ENCODE measurements at places on chromosomes 5 and 9. TPM values are rescaled to one million over a fixed set of nuclear protein-coding genes. Genes with fewer than 3 reads are reported as not detected.

The PKN3 gene
- 3.5 TPM for total RNA-seq

The CFAP90 gene
- not detected for total RNA-seq

The FBXO38 gene
- total RNA-seq, result 74.7 TPM

The GEMIN5 gene
- total RNA-seq, result 23.3 TPM

The NEUROG1 gene
- total RNA-seq, result not detected

The IRX1 gene
- not detected for total RNA-seq

The GALNT12 gene
- 4.5 TPM for total RNA-seq

The UBE2D2 gene
- total RNA-seq, result 56.6 TPM

The KIF24 gene
- total RNA-seq, result 3.5 TPM

The PHF24 gene
- total RNA-seq, result not detected

The TMEM215 gene
- not detected for total RNA-seq

Data from fibroblast of villous mesenchyme (primary cell).